ENCODE measurements at places on chromosomes 12 and 14.
A peak's percentile ranks its signal among the peaks of the same experiment; 100 is the strongest.

DNA sequence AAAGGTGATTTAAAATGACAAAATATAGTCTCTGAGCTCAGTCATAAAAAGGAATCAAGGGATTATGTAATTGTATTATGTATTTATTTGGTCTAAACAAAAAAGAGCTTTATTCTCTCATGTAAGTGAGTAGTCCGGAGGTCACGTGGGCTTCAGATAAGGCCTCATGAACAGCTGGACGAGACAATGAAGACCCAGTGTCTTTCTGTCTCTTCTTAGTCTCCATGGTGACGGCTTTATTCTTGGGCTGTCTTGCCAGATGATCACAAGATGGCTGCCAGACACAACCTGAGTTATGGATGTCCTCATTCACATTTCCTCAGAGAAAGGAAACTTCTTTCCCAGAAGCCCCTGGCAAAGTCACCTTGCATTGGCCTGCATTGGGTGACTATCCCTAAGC, 98.6 kb downstream of the ARF6 start:
- no peak for DNase-seq

- DNase-seq = no peak
Measured at GRCh38 chr12:46490635-46491034, 118.1 kb upstream of the SLC38A2 start.

- DNase-seq = no peak
Measured at GRCh38 chr12:24741216-24741615, 207.7 kb downstream of the BCAT1 start.

DNA sequence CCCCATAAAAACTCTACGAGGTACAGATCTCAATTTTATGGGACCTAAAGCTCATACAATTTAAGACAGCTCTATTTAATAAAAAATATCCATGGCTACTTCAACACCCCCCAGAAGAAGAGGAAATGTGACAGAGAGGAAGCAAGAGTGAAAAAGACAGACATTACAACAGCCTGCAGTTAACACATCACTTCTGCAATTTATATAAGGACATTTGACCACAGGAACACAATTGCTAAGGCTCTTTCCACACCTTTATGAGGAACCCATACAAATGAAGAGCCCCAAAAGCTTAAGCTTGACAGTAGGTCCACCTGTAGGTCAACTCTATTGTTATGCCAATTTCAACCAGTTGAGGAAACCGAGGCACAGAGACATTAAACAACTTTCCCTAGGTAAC, 5.6 kb downstream of the OR10P1 start:
- DNase-seq = no peak

GRCh38 chr12:8087666-8088065, 5.6 kb downstream of the NECAP1 start:
- DNase-seq = no peak

DNA sequence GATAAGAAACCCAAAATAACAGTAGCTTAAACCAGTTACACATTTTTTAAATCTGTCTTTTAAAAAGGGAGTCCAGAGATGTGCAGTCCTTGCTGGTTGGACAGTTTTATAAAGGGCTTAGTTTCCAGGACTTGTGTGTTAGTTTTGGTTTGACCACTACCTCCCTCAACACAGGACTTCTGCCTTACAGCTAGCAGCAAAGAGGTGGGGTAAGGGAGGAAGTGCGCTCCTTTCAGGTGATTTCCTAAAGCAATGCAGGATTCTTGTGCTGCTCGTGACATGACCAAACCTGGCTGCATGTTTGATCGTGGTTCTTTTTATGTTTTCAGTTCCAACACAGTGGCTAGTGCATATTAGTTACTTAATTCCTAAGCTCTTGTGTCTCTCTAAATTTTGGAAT, 266.2 kb downstream of the TMTC2 start:
- no peak for DNase-seq

DNA sequence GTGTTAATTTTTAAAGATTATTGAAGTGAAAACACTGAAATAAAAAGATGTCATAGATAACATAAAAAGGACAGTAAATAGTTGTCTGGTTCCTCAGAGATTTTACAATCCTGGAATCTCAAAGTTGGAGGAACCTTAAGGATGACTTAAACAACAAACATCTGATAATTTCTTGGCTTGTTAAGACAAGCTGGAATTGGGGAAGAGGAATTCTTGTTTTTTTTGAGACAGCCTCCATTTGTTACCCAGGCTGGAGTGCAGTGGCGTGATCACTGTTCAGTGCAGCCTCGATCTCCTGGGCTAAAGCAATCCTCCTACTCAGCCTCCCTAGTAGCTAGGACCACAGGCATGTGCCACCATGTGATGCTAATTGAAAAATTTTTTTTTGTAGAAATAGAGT, 2.3 kb downstream of the ZNF410 start:
- no peak for DNase-seq

DNA sequence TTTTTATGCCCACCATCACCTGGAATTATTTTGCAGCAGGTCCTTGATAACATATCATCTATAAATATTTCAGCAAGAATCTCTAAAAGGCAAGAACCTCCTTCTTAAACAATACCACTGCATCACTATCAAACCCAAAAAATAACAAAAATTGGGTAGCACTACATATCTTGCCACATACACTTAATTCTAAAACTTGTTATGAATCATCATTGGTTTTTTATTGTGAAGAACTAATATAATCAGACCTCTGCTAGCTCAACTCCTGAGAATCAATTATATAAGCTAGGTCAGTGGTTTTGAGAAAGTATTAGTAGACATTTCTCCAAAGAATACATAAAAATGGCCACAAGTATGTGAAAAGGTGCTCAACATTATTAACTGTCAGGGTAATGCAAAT, 23.8 kb downstream of the SLC38A1 start:
- DNase-seq = no peak

- DNase-seq = no peak
Measured at GRCh38 chr12:7497661-7498060, 5.9 kb downstream of the CD163 start.

- DNase-seq = no peak
Measured at GRCh38 chr14:92463141-92463540, 50.4 kb upstream of the RIN3 start.

DNA sequence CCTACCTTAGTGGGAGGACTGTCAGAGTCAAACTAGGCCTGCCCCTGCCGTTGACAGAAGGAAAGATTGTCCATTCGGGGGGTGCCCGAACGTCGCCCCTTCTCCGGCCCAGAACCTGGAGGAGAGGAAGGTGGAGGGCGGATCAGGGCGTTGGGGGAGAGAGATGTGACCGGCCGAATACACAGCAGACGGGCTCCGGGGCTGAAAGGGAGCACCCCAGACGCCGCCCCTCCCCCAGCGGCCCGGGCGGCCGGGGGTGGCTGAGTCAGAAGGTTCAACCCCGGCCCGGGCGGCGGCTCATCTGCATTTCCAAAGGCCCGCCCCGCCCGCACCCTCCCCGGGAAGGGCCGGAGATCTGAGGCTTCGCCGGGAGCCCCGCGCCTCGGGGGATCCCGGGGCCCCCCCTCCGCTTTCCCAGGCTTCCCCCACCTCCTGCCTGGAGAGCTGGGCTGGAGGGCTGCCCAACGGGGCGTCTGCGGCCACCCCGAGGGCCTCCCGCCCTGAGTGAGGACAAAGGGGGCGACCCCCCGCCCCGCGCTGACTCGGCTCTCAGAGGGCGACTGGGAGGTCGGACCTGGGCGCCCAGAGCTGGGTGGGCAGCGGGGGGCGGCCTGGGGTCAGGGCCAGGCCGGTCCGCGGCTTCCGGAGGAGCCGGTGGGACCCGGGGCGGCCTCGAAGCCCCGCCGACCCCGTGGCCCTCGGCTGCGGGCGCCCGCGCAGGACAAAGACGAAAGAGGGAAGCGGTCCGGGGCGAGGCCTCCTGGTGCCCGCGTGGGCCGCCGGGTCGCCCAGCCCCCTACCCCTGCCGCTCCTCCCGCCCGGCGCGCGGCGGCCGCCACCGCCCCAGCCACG, 3.7 kb upstream of the SETD1B start:
- DNase-seq = peak; percentile 53

- no peak for DNase-seq
Measured at GRCh38 chr14:99821519-99822508, 28.6 kb downstream of the EML1 start.

- DNase-seq = no peak
Measured at GRCh38 chr12:46165191-46165590, 103.7 kb downstream of the SLC38A1 start.

- DNase-seq = no peak
Measured at GRCh38 chr12:49920915-49921286, 17.2 kb upstream of the FAIM2 start.

DNA sequence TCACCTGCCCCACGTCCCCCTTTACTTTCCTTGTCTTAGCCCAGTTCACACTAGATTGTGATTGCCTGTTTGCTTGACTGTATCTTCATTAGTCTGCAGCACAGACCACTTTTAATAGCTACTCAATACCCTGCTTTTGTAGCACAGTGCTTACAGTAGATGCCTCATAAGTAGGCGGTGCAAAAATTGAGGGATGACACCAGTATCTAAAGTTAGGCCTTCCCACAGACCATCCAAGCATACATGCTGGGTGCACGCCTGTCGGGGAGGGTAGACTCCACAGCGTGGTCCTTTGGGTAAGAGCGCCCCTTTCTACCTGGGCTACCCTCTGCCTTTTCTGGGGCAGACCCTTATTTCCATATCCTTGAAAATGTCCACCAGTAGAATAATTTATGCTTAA, 140.8 kb downstream of the GCH1 start:
- no peak for DNase-seq

GRCh38 chr12:51886021-51886710, 1.7 kb upstream of the ANKRD33 start:
- DNase-seq = no peak

- no peak for DNase-seq
Measured at GRCh38 chr14:22488522-22489243, 100.3 kb downstream of the DAD1 start.

- no peak for DNase-seq
Measured at GRCh38 chr12:31780096-31780495, 51.3 kb upstream of the AMN1 start.

GRCh38 chr12:113464452-113464775, 7.3 kb downstream of the LHX5 start:
- no peak for DNase-seq

GRCh38 chr14:55410876-55411275, 754 bp downstream of the ATG14 start:
- no peak for DNase-seq

DNA sequence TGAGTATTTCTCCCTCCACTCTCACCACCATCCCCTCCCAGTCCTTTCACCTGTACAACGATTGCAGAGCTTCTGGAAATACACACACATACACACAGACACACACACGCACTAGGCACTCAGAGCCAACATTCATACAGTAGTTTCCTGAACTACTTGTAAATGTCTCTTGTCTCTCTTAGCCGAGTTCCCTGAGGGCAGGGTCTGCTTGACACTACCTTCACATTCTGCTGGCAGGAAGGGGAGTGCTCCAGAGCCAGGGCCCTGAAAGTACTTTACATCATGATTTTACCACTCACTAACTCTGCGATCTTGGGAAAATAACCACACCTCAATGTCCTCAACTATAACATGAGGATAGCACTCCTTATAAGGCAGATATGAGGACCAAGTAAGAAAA, 82.7 kb downstream of the GAS2L3 start:
- DNase-seq = no peak

GRCh38 chr12:50620109-50620977, 115.6 kb downstream of the DIP2B start:
- peak; percentile 40 for DNase-seq

- no peak for DNase-seq
Measured at GRCh38 chr14:100684154-100684553, 42.5 kb upstream of the DLK1 start.

- no peak for DNase-seq
Measured at GRCh38 chr12:49741882-49742620, 694 bp downstream of the TMBIM6 start.

DNA sequence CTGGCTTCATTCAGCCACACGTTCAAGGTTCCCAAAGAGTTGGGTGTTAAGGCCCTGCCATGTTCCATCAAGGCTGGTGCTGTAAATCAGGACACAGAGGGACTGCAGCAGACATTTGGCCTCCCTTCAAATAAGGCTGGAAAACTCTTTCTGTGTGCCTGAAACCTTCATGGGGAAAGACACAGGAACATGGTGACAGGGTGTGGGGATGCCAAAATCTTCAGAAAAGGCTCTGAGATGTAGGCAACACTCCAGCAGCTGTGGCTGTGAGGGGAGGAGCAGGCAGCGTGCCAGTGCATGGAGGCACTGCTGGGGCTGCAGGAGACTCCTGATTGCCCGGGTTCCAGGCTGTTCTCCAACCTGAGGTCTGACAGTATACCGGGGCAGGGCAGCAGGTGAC, 15.0 kb downstream of the POMT2 start:
- DNase-seq = no peak

Data from NCI-H2171 (cell line).